ENCODE measurements at places on chromosomes 12 and 14. TPM values are rescaled to one million over a fixed set of nuclear protein-coding genes. Genes with fewer than 3 reads are reported as not detected.

Gene SOX5
- total RNA-seq = 4.0 TPM

Gene TM9SF1
- 19.2 TPM for total RNA-seq

Gene DDX24
- total RNA-seq = 198 TPM

Gene CCDC196
- total RNA-seq = not detected
